ENCODE measurements at places on chromosomes 1 and 21.
A peak's percentile ranks its signal among the peaks of the same experiment; 100 is the strongest.

- DNase-seq: no peak
Measured at GRCh38 chr1:3345792-3346191, 108.7 kb upstream of the ARHGEF16 start.

DNA sequence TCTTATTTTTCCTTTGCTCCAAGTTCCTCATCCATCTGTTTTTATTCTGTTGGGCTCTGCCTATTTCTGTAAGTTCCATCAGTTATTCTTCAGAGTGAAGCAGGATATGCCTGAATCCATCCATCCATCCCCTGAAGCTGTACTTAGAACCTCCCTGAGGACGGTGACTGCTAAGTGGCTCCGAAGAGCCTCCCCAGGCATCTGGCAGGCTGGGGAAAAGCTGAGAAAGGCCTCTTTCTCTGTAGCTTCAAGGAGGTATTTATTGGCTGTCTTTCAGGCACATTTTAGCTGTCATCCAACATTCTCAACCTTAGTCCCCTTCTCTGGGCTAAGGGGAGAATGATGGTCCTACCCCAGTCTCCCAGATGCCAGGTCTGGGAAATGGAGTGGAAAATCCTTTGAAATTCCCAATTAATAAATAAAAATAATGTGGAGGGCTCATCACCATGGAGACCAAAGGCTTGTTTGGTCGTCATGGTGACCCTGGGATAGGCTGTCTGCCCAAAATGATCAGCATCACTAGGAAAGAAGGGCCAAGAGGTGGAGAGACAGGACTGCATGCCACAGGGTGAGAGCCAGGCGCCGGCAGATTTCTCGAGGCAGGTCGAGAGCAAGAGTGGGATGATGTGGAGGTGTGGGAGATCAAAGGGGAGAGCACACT lies 82.0 kb downstream of the UBIAD1 start:
- no peak for DNase-seq

- no peak for DNase-seq
Measured at GRCh38 chr1:5389101-5389885, 602.9 kb downstream of the NPHP4 start.

GRCh38 chr1:211068976-211069375 lies 65.0 kb downstream of the KCNH1 start:
- no peak for DNase-seq

DNA sequence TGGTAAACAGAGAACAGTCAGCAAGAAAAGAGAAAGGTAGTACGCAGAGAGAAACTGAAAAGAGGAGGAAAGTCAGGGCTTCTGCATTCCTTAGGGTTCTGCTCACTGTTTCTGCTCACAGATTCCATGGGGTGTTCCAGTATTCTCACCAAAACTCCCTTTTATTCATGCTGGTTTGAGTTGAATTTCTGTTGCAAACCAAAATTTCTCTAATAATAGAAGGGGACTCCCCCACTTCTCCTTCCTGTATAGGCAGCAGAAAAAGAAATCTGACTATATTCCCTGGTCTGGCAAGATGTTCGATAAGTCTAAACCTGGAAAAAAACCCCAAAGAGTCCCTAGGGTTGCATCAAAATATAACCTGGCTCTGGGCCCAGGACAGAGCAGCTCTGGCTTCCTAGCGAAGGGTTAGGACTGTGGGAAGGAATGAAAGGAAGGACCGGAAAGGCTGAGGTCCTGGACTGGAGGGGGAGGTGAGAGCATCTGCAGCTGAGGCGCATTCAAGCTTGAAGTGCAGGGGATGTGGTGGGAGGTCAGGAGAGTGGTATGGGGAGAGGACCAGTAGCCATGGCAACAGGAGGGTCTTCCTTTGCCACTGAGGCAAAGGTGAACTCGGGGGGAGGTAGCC lies 18.8 kb upstream of the RGS16 start:
- DNase-seq: no peak

GRCh38 chr1:41679531-41679930 lies 195.0 kb upstream of the EDN2 start:
- no peak for DNase-seq

DNA sequence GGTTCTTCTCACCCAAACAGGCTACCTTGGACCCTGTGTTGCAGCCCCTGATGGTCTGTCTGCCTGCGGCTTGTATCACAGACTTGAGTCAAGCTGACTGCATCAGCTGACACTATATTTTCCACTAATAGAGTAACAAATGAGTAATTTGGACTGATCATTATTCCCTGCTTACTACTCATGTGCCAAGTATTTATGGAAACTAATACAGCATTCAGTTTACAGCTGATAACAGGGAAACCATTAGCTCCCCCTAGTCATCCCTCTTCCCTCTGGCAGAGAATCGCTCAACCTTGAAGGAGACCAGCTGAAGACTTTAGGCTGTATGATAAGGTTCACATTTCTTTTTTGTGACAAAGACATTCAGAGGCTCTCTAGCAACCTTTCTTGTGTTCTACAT lies 116.6 kb upstream of the SYT6 start:
- no peak for DNase-seq

DNA sequence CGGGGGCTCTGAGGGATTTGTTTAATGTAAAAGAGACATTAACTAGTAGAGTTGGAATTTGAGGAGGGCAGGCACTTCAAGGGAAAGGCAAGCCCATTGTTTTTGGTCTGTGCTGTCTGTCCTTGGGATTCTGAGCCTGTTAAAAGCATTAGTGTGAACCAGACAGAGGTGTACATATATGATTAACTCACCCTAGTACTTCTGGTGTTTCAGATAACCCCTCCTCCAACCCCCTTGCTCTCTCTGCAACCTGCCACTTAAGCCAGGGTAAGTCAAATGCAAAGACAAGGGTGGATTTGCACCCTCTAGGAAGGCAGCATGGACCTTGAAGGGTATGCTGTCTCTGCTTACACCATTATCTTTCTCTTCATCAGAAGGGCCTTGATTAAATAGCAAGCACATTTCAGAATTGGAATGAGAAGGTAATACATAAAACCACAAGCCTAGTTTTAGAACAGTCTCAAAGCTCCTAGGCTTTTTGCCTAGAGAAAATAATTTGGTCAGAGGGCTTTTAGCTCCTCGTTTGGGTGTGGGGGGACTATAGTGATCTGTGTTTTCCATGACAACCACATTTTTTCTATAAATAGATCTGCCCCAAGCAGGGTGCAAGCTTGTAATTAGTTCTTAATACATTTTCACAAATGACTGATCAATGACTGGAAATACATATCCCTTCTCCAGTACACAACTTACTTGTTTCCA lies 120.7 kb upstream of the SGIP1 start:
- no peak for DNase-seq

GRCh38 chr1:218783916-218784315 lies 389.8 kb upstream of the LYPLAL1 start:
- no peak for DNase-seq

GRCh38 chr1:231162297-231162969 lies 575 bp downstream of the TRIM67 start:
- peak; percentile 84 for DNase-seq

Data from GM20000 (cell line).